ENCODE measurements at places on chromosomes 11 and 22.

GRCh38 chr22:44658311-44658953 is 43.6 kb upstream of the PRR5 start:
- DNase-seq = no peak

DNA sequence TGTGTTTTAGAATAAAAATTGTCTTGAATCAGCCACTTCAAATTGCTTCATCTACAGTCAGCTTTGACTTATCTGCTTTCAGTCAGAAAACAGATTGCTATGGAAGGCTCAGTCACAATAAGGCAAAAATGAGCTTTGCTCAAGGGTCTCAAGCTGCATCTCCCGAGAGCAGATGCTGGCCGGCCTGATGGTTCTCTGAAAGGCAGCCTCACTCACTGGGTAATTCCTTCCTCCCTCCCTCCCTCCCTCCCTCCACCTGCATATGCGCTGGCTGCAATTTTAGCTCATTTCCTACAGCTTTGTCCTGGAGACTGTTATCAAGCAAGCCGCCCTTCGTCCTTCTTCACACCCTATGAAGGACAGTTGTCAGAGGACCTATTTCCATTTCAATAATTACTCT is 1.6 kb upstream of the IZUMO1R start:
- DNase-seq = no peak

DNA sequence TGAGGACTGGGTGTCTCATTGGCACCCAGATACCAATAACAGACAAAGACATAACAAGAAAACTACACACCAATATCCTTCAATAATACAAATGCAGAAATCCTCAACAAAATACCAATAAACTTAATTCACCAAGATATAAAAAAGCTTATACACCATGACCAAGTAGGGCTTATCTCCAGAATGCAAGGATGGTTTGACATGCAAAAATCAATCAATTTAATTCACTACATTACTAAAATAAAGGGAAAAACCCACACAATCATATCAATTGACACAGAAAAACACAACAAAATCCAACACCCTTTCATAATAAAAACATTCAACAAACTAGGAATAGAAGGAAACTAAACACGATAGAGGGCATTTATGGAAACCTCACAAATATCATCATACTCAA is 40.6 kb downstream of the LHFPL7 start:
- no peak for DNase-seq

DNA sequence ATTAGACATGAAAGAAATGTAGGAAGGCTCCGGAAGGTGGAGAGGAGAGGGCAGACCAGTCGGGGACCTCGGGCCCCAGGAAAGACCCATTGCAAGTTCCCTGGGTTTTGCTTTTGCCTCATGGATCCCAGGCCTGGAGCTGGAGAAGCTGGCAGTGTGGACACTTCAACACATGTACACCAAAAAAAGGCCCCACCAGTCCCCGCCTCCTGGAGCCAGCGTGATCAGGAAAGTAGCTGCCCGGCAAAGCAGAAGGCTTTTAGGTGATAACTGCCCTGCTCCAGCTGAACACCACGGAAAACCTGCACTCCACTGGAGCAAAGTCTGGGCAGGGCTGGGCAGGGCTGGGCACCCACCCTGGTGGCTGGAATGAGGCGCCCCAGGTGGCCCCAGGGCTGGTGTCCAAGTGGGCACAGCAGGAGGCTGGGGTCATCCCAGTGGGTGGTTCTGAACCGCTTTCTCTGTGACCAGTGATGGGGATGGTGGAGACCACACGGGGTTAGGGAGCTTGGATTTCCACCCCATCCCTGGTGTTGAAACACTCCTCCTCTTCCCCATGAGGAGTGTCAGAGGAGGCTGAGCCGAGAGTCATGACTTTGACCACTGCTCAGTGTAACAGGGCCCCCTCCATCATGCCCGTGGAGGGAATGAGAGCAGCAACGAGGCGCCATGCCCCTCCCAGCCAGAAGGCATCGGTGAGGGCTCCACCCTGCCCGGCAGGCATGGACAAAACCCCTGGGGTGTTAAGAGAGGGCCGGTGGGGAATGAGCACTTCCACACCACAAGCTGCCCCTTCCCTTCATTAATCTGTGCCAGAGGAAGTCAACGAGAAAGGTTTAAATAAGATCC is 16.9 kb upstream of the MUC5AC start:
- no peak for DNase-seq

DNA sequence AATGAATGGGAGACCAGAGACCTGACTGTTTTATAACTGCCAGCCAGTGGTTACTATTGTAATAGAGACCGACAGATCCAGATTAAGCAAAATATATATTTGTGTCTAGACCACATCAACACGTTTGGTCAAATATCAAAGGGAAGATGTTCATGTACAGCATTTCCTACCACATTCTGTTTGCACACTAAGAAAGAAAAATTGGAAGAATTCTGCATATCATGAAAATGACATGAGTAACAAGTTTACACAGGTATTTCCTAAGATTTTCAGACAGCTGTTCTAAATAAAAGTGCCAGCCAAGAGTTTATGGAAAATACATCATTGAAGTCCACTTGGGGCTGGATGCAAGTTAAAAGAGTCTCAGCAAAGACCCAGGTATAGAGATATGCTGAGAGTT is 145.5 kb upstream of the ANO3 start:
- no peak for DNase-seq

DNA sequence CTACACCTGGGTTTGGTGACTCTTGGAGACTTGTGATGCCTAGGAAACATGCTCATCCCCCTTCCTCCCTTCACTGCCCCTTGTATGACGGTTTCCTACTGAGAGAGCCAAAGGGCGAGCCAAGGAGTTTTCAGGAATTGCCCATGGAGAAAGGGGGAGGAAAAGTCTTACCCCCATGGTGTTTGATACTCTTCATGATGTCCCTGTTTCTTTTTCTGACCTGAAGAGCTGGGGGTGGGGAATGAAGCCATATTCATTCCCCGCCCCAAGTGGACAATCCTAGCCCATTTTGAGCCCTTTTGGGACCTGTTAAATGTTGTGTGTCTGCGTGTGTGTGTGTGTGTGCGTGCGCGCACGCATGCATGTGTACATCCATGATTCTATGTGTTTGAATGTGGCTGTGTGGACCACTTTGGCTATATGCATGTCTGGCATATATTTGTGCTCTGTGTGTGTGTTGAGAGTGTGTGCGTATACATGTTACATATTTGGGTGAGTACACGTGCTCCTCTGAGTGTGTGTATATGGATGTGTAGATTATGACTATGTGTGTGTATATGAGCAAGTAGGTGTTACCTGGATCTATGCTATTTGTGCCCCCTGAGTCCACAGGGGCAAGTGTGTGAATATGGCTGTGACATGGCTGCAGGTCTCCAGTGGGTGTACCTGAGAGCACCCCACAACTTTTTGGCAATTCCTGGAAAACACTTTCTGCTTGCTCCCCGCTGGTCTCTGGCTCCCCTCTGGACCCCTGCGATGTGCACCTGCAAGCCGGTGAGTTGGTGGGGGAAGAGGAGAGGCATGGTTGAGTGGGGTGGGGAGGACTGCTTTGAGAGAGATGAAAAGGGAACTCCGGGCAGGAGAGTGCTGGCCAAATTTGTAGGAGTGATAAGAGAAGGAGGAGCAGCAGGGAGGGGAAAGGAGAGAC is 24.6 kb downstream of the OTOG start:
- no peak for DNase-seq

DNA sequence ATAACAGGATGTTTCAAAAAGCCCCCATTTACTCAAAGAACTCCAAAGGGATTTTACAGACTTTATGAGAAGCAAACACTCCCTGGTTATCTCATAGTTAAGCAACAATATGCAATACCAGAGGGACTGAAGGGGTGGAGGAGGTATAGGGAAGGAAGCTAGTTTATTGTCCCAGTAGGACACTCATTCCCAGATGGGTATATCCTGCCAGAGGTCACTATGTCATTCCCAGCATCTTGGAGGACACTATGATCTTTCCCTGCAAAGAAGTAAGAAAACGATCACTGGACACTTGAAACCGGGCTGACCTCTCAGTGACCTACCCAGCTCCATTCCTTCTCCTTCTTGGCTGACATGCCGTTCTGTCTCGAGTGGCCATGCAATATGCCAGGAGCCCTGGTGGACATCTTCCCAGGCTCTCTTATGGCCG is 114.5 kb downstream of the NAT10 start:
- no peak for DNase-seq

GRCh38 chr11:77669848-77670511 is 32.4 kb upstream of the CLNS1A start:
- DNase-seq = no peak

DNA sequence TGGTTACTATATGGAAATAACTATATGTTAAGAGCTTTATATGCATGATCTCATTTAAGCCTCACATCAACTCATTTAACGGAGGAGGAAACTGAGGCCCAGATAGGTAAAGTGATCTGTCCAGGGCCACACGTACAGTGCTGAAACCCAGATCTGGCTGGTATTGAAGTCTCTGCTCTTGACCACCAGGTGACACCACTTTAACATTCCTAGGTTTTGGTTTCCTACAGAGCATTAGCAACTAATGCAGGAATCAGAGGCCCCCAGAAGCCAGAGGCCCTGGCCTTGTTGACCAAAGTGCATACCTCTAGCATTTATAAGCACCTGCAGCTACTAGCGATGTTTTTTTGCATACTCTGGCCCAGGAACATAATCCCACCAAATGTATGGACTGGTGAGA is 12.9 kb upstream of the LIMK2 start:
- no peak for DNase-seq

DNA sequence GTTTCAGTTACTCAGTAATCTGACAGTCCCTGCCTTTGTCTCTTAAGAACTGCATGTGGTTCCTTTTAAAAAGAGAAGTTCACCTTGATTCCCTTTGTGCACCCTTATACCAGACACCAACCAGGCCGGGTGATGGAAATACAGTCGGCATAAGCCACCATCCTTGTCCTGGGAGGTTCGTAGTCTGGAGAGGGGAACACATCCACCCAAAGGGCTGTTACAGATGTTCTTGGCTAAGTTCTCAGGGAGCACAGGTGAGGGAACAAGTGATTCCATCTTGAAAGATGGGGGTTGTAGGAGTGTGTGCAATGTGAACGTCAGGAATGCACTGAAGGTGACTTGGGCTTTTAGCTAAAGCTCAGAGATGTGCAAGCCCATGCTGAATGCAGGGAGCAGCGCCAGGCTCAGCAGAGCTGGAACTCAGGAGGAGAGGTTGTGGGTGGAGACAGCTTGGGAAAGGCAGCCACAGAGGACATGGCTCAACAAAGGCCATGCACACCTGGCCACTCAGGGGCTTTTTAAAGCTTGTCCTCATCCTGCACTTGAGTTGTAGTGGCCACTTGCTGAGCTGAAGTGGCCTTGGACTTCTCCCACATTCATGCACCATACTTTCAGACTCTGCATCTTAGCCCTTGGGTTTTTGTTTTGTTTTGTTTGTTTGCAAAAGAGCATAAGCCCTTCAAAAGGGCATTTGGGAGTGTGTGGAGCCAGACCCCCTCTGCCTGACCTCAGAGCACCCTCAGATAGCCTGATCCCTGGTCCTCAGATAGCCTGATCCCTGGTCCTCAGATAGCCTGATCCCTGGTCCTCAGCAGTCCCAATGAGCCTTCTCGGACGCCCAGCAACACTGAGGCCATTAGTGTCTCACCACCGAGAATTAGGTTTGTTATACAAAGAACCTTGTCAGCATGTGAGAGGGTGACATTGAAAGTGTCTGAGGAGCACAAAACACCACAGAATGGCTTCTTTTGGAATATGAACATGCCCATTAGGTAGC is 12.7 kb upstream of the TMA7B start:
- DNase-seq = no peak

- no peak for DNase-seq
Measured at GRCh38 chr11:25159341-25159740, 662.5 kb downstream of the LUZP2 start.

DNA sequence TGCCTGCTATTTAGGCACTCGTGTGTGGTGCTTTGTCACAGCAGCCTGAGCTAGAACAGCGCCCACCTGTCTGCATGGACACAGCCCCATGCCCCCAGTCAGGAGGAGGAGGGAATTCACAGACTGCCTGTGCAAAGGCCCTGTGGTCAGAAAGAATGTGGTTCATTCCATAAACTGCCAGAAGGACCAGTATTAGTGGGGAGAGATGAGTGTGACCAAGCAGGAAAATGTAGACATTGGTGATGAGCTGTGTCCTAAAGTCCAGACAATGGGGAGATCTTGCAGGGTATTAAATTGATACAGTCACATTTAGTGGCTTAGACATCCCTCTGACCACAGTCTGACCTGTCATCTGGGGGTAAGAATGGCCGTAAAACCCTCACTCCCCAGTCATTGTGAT is 83.7 kb upstream of the LINC01488 start:
- peak; percentile 51 for DNase-seq

- no peak for DNase-seq
Measured at GRCh38 chr11:16454289-16454863, 98.0 kb upstream of the SOX6 start.

DNA sequence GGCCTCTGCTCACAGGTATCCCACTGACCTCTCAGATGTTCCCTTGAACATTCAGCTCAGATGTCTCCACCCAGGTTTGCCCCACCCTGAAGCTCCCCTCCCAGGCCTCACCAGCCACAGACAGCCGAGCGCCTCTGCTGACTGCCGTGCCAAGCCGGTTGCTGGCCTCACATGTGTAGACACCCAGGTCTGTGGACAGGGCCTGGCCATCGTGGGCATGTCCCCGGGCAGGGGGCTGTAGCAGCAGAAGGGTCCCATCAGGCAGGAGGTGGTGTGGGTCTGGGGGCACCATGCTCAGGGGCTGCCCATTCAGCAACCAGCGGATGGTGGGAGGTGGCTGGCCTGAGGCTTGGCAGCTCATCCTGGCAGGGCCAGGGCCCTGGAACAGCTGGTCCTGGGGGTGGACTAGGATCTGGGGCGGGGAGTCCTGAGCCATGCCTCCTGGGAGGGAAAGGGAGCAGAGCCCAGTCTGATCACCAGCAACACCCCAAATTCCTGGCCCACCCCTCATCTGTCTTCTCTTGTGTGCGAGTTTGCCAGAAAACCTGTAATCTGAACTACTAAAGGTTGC is 759 bp downstream of the ROBO4 start:
- no peak for DNase-seq

- DNase-seq = no peak
Measured at GRCh38 chr11:128516886-128517285, 70.5 kb downstream of the ETS1 start.

GRCh38 chr11:76628408-76628947 is 42.1 kb downstream of the LRRC32 start:
- no peak for DNase-seq

GRCh38 chr11:32016111-32016510 is 74.8 kb upstream of the RCN1 start:
- no peak for DNase-seq

DNA sequence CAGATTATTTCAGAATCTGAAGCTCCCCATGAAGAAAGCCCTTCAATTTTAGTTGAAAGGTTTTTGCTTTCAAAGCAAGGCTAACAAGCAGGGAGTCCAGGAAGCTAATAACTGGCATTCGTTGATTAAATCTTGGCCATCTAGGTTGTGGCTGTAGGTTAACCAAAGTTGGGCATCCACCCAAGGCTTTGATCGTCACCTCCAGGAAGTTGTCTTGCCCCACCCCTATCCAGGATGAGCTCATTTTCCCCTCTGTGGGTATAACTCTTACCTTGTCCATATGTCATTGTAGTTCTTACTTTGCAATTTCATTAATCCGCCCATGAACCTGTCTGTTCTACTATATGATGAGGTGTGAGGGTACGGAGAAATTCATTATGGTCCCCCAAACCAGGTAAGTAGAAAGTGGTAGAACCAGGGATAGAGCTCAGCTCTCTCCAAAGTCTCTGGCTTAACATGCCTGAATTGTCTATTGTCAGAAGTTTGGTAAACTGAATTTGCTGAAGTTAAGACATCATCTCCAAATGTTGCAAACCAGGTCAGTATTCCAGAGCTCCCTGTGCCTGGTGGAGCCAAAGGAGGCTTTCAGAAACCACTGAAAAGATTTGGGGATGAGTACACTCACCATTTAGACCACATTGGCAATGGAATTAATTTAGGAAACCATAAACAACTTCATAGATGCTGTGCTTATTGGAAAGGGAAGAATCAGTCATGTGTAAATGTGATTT is 97.1 kb downstream of the CD44 start:
- DNase-seq = peak; percentile 83
